ENCODE measurements at places on chromosomes 2 and 18.
A peak's percentile ranks its signal among the peaks of the same experiment; 100 is the strongest.

DNA sequence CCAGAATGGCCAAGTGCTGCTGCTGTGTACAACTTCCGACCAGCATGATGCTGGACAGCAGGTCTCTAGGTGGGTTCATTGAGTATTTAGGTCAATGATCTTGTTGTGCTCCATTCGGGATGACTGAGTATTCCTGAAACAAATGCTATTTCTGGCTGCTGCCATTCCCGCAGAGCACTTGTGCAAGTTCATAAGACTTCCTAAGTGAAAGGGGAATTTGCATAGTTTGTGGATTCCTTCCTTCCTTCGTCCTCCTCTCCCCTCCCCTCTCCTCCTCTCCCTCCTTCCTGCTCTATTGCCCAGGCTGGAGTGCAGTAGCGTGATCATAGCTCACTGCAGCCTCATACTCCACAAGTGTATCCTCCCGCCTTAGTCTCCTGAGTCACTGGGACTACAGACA is 40.4 kb downstream of the LDLRAD4 start:
- no peak for DNase-seq

- DNase-seq, result no peak
Measured at GRCh38 chr18:28163201-28163775, 13.6 kb downstream of the CDH2 start.

GRCh38 chr18:50427896-50428295 is 53.0 kb downstream of the SKA1 start:
- no peak for DNase-seq

DNA sequence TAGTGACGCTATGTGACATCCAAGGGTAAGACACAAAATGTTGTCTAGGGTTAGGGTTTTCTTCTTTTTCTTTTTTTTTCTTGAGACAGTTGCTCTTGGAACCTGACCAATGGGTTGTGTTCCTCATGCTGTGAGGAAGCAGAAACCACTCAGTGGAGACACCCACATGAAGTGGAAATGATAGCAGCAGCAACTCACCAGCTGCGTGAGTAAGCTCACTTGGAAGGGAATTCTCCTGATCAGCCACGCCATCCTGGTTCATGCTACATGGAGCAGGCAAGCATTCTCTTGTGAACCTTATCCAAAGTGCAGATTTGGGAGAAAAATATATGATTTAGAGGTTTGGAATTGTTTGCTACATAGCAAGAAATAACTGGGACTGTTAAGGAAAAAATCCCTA is 863.7 kb downstream of the EPHA4 start:
- no peak for DNase-seq

DNA sequence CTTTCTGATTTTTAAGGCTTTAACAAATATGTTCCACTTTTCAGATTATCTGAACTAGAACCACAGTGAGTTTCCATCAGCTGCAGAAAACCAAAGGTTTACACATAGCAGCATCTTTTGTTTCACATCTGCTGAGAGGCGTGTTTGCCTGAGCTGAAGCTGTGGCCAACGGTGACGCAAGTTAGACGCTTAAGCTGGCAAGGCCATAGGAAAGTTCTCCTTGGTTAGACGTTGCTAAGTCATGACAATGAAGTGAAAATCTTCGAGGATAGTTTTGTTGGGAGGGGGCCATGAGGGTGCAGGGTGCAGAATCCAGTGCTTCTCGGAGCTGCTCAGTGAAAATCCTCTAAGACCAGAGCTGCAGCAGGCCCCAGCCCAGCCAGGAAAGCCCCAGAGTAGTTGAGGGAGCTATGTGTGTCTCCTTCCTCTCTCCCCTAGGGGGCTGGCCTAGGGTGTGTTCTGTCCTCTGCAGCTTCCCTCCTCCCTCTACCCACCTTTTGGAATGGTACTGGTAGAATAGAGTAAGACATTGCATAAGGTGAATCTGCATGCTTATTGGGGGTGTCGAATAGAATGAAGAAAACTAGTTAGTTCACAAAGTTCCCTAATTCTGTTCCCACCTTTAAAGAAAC is 105.4 kb downstream of the FHOD3 start:
- no peak for DNase-seq

DNA sequence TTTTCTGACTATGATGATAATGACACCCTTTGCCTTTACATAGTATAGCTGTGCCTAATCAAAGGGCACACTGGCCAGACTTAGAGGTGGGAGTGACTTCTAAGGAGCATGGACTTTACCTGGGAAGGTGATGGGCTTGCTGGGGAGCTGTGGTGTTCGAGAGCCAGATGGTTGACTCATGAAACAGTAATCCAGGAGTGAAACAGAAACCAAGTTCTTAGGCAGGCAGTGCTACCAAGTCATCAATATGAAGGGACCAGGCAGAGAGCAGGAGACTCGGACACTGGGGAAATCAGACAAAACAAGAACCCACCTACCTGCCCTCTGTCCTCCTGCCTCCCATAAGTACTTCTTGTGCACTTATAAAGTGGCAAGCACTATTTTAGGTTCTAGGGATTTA is 430.4 kb downstream of the DLGAP1 start:
- DNase-seq, result no peak

DNA sequence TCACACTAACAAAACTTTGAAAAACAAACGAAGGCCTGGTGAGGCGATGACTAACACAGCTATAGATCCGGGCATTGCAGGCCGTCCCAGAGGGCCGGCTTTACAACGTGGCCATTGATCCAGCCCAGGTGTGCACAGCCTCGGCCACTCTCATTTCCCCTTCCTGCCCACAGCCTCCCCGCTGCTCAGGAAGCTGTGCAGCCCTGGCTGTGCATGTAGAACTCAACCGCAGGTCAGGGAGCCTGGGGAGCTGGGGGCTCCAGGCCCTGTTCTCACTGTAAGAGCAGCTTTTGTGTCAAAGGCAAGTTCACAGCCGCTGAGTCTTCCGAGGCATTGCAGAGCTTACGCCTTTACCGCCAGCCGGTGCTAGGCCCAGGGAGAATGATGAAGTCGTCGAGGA is 87.2 kb downstream of the LONRF2 start:
- no peak for DNase-seq

GRCh38 chr2:12895017-12895416 is 178.3 kb downstream of the TRIB2 start:
- DNase-seq, result no peak

GRCh38 chr2:4931721-4932365 is 760.3 kb upstream of the SOX11 start:
- DNase-seq, result no peak

- no peak for DNase-seq
Measured at GRCh38 chr2:1585635-1586034, 158.7 kb downstream of the PXDN start.

GRCh38 chr2:171187177-171187576 is 26.5 kb upstream of the TLK1 start:
- DNase-seq, result no peak

DNA sequence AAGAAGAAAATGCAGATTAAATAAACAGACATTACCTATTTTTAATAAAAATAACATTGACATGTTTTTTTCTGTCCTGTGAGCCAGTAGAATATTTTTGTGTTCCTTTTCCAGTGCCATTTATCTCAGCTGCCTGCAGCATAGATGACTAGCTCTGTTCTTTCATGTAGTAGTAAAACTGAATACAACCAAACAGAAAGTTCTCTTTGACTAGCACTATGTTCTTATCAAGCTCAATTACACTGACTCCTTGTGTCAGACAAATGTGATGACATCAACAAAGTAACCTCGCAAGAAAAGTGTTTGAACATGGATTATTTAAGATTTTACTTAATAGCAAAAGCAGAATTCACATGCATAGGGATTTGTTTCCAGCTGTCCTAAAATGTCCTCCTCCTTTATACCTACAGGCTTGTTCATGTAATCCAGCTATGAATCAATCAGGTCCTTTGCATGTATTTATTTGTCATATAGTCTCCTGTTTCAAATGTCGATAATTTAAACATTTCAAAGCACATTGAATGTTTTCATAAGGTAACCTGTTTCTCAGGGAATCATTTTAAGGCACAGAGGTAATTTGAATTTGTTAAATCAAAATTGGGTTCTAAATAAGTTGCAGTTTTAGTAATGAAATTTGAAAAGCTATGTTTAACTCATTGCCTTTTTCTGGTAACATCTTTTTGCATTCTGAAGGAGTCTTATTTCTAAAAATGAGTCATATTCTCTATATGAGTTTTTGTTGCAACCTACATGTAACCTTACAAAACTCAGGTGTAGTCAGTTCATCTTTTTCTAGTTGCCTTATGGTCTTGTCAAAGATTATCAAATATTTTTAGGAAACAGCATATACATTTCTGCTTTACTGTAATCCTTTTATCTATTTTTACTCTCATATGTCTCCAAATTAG is 215.3 kb upstream of the GULP1 start:
- peak; percentile 3 for DNase-seq

GRCh38 chr2:113119111-113119510 is 8.3 kb upstream of the IL1RN start:
- no peak for DNase-seq

- no peak for DNase-seq
Measured at GRCh38 chr2:84817239-84817655, 63.6 kb downstream of the TRABD2A start.

DNA sequence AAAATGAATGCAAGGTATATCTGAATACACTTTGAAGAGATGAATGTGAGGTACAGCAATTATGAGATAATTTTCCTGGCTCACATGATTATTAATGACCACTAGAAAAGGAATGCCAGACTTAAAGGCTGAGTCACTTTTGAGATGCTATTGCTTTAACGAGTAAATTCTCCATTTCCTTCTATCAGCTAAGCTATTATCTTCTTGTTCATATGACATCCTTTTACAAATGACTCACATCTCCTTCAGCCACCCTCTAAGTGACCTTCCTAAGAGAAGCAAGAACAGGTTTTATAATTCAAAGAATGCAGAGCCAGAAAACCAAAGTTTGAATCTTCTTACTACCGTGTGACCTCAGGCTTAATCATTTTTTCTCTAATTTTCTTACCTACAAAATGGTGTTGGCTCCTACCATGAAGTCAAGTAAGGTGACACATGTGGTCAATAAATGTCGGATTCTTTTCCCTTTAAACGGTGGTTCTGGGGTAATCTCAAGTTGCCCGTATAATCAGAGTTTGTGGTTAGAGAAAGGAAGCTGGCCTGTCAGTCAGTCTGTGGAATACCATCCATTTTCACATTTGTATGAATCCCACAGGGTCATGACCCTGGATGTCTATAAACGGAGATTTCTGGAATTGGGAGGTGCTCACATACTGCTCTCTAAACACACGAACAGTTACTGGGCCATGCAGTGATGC is 184.0 kb upstream of the PID1 start:
- DNase-seq, result no peak
